ENCODE measurements at places on chromosomes 12 and 14. TPM values are rescaled to one million over a fixed set of nuclear protein-coding genes. Genes with fewer than 3 reads are reported as not detected.

The CMTM5 gene
- not detected for total RNA-seq

The ANG gene
- total RNA-seq = 24.5 TPM

The HOXC9 gene
- total RNA-seq = 0.36 TPM

The STXBP6 gene
- 17.0 TPM for total RNA-seq

The RFX4 gene
- 25.4 TPM for total RNA-seq

The JPH4 gene
- total RNA-seq = 8.3 TPM

The OAS2 gene
- 4.2 TPM for total RNA-seq

The PDZRN4 gene
- total RNA-seq = 0.86 TPM

The PABPN1 gene
- 202 TPM for total RNA-seq

The GPRC5D gene
- total RNA-seq = not detected

GRCh38 chr14:95476747-95477146 is 39.7 kb downstream of the SYNE3 start:
- no peaks in the 10 kb centered on the region for H3K36me3 ChIP-seq
- H3K4me3 ChIP-seq = no peak overlapping the region
- no peak for DNase-seq

GRCh38 chr14:70934084-70934483 is 26.8 kb downstream of the PCNX1 start:
- H3K4me3 ChIP-seq = no peak overlapping the region
- no peak overlapping the region for H3K27ac ChIP-seq
- H3K36me3 ChIP-seq = peaks cover under 1% of the 10 kb centered on the region
- H3K4me1 ChIP-seq = peaks cover 10% of the 10 kb centered on the region
- no peak for DNase-seq

GRCh38 chr12:29131539-29131938 is 17.5 kb upstream of the FAR2 start:
- peaks cover 6% of the 10 kb centered on the region for H3K27me3 ChIP-seq
- no peaks in the 10 kb centered on the region for H3K4me1 ChIP-seq
- H3K27ac ChIP-seq = no peak overlapping the region
- no peaks in the 10 kb centered on the region for H3K36me3 ChIP-seq
- H3K4me3 ChIP-seq = no peak overlapping the region
- DNase-seq = no peak

- no peak for DNase-seq
- no peak overlapping the region for H3K4me3 ChIP-seq
- no peaks in the 10 kb centered on the region for H3K4me1 ChIP-seq
- H3K27me3 ChIP-seq = no peaks in the 10 kb centered on the region
- H3K27ac ChIP-seq = no peak overlapping the region
Observed at GRCh38 chr12:12190087-12190809, 76.6 kb downstream of the LRP6 start.

- H3K4me1 ChIP-seq = no peaks in the 10 kb centered on the region
- H3K27ac ChIP-seq = no peak overlapping the region
- H3K27me3 ChIP-seq = no peaks in the 10 kb centered on the region
- no peak for DNase-seq
Observed at GRCh38 chr12:100608776-100609175, 35.3 kb downstream of the GAS2L3 start.

- H3K4me1 ChIP-seq = peaks cover 7% of the 10 kb centered on the region
- DNase-seq = no peak
- H3K36me3 ChIP-seq = no peaks in the 10 kb centered on the region
- no peak overlapping the region for H3K4me3 ChIP-seq
- H3K27me3 ChIP-seq = no peaks in the 10 kb centered on the region
Observed at GRCh38 chr12:46677749-46678148, 148.0 kb downstream of the SLC38A4 start.

DNA sequence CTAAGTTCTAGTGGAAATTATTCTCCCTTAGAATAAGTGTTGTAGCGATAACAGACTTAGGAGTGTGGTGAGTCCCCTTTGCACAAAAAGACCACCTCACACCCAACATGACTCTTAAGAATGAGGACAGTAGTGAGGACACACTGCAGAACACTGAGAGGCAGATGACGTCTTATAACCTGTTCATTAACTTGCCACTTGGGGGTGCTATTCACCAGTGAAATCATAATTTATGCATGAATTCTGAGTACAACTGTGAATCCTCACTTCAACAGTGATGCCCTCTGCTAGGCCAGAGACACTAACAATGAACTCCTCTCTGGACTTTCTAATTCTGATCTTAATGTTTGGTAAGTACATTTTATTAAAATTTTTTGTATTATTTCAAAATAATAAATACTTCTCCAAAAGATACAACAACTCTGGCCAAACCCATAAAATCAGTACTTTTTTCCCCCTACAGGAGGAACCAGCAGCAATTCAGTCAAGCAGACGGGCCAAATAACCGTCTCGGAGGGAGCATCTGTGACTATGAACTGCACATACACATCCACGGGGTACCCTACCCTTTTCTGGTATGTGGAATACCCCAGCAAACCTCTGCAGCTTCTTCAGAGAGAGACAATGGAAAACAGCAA is 274.7 kb downstream of the DAD1 start:
- H3K4me3 ChIP-seq = no peak overlapping the region
- no peaks in the 10 kb centered on the region for H3K36me3 ChIP-seq
- no peak overlapping the region for H3K27ac ChIP-seq
- no peak for DNase-seq

DNA sequence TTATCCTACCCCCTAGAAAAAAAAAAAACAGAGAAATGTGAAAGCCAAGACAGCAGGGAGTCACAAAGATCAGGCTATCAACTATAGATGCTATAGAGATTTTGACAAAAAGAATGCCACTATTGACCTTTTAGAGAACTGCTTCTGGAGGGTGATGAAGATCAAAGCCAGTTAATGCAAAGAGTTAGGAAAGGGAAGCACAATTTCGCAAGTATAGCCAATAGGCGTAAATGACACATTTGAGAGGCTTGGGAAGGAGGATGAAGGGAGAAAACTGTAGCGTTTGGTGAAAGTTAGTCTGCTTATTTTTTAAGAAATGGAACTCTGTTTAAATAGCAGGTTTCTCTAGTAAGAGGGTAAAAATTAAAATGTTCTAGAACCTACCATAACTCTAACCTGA is 190.7 kb downstream of the DUSP6 start:
- DNase-seq = no peak
- no peak overlapping the region for H3K27ac ChIP-seq
- H3K36me3 ChIP-seq = no peaks in the 10 kb centered on the region
- H3K27me3 ChIP-seq = peaks cover 14% of the 10 kb centered on the region
- no peak overlapping the region for H3K4me3 ChIP-seq
- H3K4me1 ChIP-seq = peaks cover 10% of the 10 kb centered on the region

DNA sequence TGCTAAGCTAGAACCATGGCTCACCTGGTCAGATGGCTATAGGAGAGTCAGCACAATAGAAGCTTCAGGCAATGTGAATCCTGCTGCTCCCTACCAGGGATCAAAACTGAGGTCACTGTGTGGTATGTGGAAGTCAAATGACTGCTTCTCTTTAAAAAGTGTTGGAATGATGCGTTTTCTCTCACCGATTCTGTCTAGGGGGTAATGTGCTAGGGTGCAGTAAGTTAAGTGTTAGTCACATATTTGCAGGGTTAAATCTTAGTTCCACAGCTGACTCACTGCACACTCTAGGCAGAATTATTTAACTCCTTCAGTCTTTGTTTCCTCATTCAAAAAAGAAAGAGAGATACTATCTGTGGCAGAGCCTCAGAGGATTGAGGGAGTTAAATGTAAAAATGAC is 696.6 kb downstream of the DIO2 start:
- no peaks in the 10 kb centered on the region for H3K27me3 ChIP-seq
- H3K36me3 ChIP-seq = no peaks in the 10 kb centered on the region
- H3K4me3 ChIP-seq = peak overlapping the region; percentile 12
- peaks cover 42% of the 10 kb centered on the region for H3K4me1 ChIP-seq

DNA sequence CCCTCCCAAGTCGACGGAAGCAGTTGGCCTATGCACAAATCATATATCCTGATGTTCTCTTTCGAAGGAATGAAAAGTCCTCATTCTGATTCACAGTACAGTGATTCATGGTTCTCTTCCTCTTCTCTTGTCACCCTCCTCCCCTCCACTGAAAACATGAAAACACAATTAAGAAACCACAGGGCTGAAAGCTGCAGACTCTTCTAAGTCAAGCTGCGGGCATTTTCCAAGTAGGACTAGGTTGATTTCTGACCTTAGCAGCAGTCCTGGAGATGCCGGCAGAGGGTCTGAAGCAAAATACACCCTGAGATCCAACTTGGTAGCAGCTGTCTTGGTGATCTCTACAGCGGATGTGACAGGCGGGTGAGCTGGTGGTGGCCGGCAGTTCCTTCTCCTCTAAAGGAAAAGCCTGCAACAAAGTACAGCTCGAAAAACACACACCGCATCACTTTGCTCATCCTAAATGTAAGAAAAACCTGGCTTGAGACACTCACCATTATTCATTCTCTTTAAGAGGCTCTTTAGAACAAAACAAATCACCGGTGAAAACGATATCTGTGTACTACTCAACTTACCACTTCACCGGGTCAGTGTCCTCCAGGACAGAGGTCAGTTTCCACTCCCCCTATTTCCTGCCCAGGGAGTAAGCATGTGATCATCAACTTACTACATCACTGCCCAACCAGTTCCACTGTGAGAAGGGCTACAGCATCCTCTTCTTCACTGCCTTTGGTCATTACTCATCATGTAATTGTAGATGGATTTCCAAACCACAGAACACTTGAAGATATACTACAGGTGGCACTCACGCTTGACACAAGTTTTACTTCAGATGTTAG is 6.0 kb downstream of the TMCC3 start:
- H3K4me1 ChIP-seq = peaks cover 23% of the 10 kb centered on the region
- no peak for DNase-seq
- no peaks in the 10 kb centered on the region for H3K36me3 ChIP-seq
- H3K4me3 ChIP-seq = no peak overlapping the region
- H3K27ac ChIP-seq = no peak overlapping the region

- H3K4me1 ChIP-seq = peaks cover 20% of the 10 kb centered on the region
- H3K27me3 ChIP-seq = peaks cover 78% of the 10 kb centered on the region
- H3K27ac ChIP-seq = no peak overlapping the region
- DNase-seq = no peak
Observed at GRCh38 chr12:55707219-55707671, 459 bp downstream of the ITGA7 start.

DNA sequence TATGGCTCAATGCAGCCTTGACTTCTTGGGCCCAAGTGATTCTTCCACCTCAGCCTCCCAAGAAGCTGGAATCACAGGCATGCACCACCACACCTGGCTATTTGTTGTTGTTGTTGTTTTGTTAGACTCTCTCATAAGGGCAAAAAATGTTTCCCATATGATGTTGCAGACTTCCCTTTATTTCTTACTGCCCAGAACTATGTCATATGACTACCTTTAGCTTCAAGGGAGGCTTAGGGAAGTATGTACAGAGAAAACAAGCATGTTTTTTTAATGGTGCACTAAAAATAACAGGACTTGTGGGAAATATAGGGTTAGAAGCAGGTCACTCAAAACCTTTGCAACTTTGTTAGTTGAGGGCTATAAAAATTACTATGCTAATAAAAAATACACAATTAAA is 4.3 kb upstream of the GPR19 start:
- H3K4me3 ChIP-seq = no peak overlapping the region
- H3K27ac ChIP-seq = no peak overlapping the region
- no peaks in the 10 kb centered on the region for H3K36me3 ChIP-seq

GRCh38 chr12:100447381-100447780 is 26.3 kb upstream of the NR1H4 start:
- DNase-seq = no peak
- H3K27ac ChIP-seq = no peak overlapping the region
- H3K27me3 ChIP-seq = peaks cover 6% of the 10 kb centered on the region

- no peaks in the 10 kb centered on the region for H3K4me1 ChIP-seq
- no peak overlapping the region for H3K4me3 ChIP-seq
- no peaks in the 10 kb centered on the region for H3K36me3 ChIP-seq
- H3K27ac ChIP-seq = no peak overlapping the region
- no peak for DNase-seq
Observed at GRCh38 chr14:21978184-21978998, 304.8 kb upstream of the OR4E1 start.

GRCh38 chr14:100669011-100669412 is 57.7 kb upstream of the DLK1 start:
- peaks cover 53% of the 10 kb centered on the region for H3K4me1 ChIP-seq
- H3K27ac ChIP-seq = no peak overlapping the region
- no peaks in the 10 kb centered on the region for H3K36me3 ChIP-seq
- peaks cover 52% of the 10 kb centered on the region for H3K27me3 ChIP-seq

DNA sequence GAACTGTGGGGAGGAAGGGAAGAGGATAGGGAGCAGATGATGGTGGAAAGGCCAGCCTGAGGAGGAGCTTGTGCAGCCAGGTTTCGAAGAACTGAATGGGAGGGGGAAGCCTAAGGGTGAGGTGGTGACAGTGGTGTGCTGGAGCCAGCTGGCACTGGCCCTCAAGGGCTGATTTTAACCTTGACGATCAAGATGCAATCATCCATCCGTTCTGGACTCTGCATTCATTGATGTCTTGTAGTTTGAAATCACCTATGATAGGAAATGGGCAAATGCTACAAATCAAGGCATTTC is 2.8 kb upstream of the ATG101 start:
- DNase-seq = no peak
- peaks cover 28% of the 10 kb centered on the region for H3K27me3 ChIP-seq
- peaks cover 23% of the 10 kb centered on the region for H3K4me1 ChIP-seq

GRCh38 chr14:88986146-88986841 is 161.8 kb downstream of the TTC8 start:
- peaks cover 8% of the 10 kb centered on the region for H3K27me3 ChIP-seq
- H3K4me1 ChIP-seq = no peaks in the 10 kb centered on the region
- H3K36me3 ChIP-seq = no peaks in the 10 kb centered on the region
- no peak overlapping the region for H3K27ac ChIP-seq
- DNase-seq = no peak

- H3K27me3 ChIP-seq = no peaks in the 10 kb centered on the region
- H3K4me1 ChIP-seq = peaks cover 26% of the 10 kb centered on the region
- peaks cover 37% of the 10 kb centered on the region for H3K36me3 ChIP-seq
- H3K27ac ChIP-seq = no peak overlapping the region
- H3K4me3 ChIP-seq = no peak overlapping the region
Observed at GRCh38 chr14:50816395-50817047, 14.4 kb downstream of the NIN start.

- peaks cover 9% of the 10 kb centered on the region for H3K36me3 ChIP-seq
- peaks cover 34% of the 10 kb centered on the region for H3K4me1 ChIP-seq
- H3K27ac ChIP-seq = peak overlapping the region; percentile 71
- peaks cover 3% of the 10 kb centered on the region for H3K27me3 ChIP-seq
Observed at GRCh38 chr14:88551980-88552431, 2.8 kb downstream of the PTPN21 start.

- H3K4me3 ChIP-seq = no peak overlapping the region
- no peak for DNase-seq
- H3K36me3 ChIP-seq = no peaks in the 10 kb centered on the region
- H3K4me1 ChIP-seq = peaks cover 46% of the 10 kb centered on the region
Observed at GRCh38 chr14:79708426-79709388, 502.6 kb downstream of the DIO2 start.

DNA sequence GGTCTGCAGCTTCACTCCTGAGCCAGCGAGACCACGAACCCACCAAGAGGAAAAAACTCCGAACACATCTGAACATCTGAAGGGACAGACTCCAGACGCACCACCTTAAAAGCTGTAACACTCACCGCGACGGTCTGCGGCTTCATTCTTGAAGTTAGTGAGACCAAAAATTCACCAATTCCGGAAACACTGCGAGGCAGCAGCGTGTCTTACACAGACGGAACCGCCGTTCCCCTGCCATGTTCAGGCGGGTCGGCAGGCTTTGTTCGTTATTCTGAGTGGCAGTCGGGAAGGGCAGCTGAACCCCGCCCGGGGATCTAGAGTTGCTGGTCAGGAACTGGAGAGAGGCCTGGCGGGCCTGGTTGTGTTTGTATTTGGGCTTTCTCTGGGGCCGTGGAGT is 20.3 kb upstream of the LPCAT3 start:
- DNase-seq = no peak
- no peaks in the 10 kb centered on the region for H3K4me1 ChIP-seq
- H3K27ac ChIP-seq = no peak overlapping the region
- H3K4me3 ChIP-seq = no peak overlapping the region
- H3K36me3 ChIP-seq = no peaks in the 10 kb centered on the region

GRCh38 chr12:54169036-54169435 is 19.7 kb downstream of the SMUG1 start:
- H3K36me3 ChIP-seq = no peaks in the 10 kb centered on the region
- DNase-seq = no peak
- H3K27ac ChIP-seq = no peak overlapping the region
- peaks cover 26% of the 10 kb centered on the region for H3K4me1 ChIP-seq
- H3K4me3 ChIP-seq = no peak overlapping the region

Measured in type B pancreatic cell (in vitro differentiated cells).